Left ventricle myocardium superior (tissue), 1 donor: ENCODE measurements at places on chromosomes 6 and 20. TPM values are rescaled to one million over a fixed set of nuclear protein-coding genes. Genes with fewer than 3 reads are reported as not detected.

The PAK5 gene
- total RNA-seq = not detected

The COL9A3 gene
- total RNA-seq = 2.9 TPM

The KIF25 gene
- not detected for total RNA-seq

The GABRR2 gene
- total RNA-seq = 0.52 TPM

The ADGRF5 gene
- 45.9 TPM for total RNA-seq

The FAM135A gene
- 14.1 TPM for total RNA-seq

The BCLAF1 gene
- total RNA-seq = 67.0 TPM

DNA sequence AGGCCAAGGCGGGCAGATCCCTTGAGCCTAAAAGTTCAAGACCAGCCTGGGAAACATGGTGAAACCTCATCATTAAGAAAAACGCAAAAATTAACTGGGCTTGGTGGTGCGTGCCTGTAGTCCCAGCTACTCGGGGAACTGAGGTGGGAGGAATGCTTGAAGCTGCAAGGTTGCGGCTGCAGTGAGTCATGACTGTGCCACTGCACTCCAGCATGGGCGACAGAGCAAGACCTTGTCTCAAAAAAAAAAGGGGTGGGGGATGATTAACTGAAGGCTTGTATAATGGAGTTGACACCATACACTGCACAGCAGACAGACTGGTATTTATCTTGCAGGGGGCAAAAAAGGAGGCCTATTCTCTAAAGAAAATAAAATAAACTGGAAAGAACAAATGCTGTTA lies 27.7 kb downstream of the SRPK1 start:
- DNase-seq = no peak

DNA sequence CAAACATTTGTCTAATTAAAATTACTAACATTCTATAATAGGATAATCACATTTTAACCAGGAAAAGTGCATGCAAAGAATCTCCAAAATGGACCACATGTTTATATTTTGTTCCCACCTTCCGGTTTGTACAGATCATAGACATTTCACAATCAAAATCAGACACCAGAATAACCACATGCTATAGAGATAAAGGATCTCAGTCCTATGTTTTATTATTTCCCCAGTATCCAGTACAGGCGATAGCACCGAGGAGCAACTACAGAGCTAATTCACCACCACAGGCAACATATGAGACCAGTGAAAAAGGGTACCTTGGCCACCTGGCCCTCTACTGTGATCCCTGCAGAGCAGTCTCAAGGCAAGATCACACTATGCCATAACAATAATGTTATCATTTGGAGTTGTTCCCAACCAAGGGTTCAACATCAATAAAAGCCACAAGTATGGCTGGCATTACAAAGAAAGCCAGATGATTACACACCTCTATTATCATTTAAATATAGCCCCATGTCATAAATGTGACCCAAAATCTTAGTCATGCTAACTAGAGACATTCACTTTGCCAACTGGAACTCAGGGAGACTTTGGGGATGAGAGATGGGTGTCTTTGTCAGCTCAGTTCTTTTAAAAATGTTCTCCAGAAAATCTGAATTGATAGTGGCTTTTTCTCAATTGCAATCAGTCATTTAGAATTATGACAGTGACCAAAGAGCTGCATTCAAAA lies 46.7 kb downstream of the RALGAPA2 start:
- DNase-seq = no peak
